AG04450 (cell line): ENCODE measurements at places on chromosomes 5 and 9. TPM values are rescaled to one million over a fixed set of nuclear protein-coding genes. Genes with fewer than 3 reads are reported as not detected.

ANXA1 gene
- polyA plus RNA-seq: 425 and 596 TPM in 2 replicates

ZCCHC7 gene
- 20.9 and 21.6 TPM in 2 replicates for polyA plus RNA-seq

RALGDS gene
- polyA plus RNA-seq: 19.1 and 25.4 TPM in 2 replicates

PCDHB3 gene
- 0.12 and 0.15 TPM in 2 replicates for polyA plus RNA-seq

PCDHGA6 gene
- polyA plus RNA-seq: 4.7 and 4.8 TPM in 2 replicates

KCNMB1 gene
- 0.01 TPM in 1 of 2 replicates, not detected in the other for polyA plus RNA-seq

PCDHA13 gene
- not detected in 2 replicates for polyA plus RNA-seq

F2R gene
- 289 and 324 TPM in 2 replicates for polyA plus RNA-seq

CARD6 gene
- polyA plus RNA-seq: 3.2 and 4.2 TPM in 2 replicates

MEIKIN gene
- not detected in 2 replicates for polyA plus RNA-seq

SCAI gene
- polyA plus RNA-seq: 11.9 and 13.9 TPM in 2 replicates

PCDHGA3 gene
- 0.92 and 1.2 TPM in 2 replicates for polyA plus RNA-seq

DAP gene
- 117 and 179 TPM in 2 replicates for polyA plus RNA-seq

TAF11L10 gene
- polyA plus RNA-seq: not detected in 2 replicates

SLC1A1 gene
- polyA plus RNA-seq: 0.45 and 0.55 TPM in 2 replicates

GPR107 gene
- 39.3 and 45.1 TPM in 2 replicates for polyA plus RNA-seq

RANBP17 gene
- 11.6 and 12.9 TPM in 2 replicates for polyA plus RNA-seq

MAMDC4 gene
- 0.63 and 0.86 TPM in 2 replicates for polyA plus RNA-seq

PCDHGA5 gene
- 1.4 and 1.8 TPM in 2 replicates for polyA plus RNA-seq

TMEM215 gene
- not detected in 2 replicates for polyA plus RNA-seq

IFNB1 gene
- polyA plus RNA-seq: not detected in 2 replicates

PRSS3 gene
- 0.64 and 0.81 TPM in 2 replicates for polyA plus RNA-seq

SPATA31D4 gene
- not detected in 2 replicates for polyA plus RNA-seq

CDC23 gene
- polyA plus RNA-seq: 30.4 and 38.1 TPM in 2 replicates

ELAVL2 gene
- polyA plus RNA-seq: 0.04 and 0.05 TPM in 2 replicates

IL4 gene
- polyA plus RNA-seq: not detected in 2 replicates

C9 gene
- polyA plus RNA-seq: 0.02 TPM in 1 of 2 replicates, not detected in the other

GMCL2 gene
- not detected in 2 replicates for polyA plus RNA-seq

FBP2 gene
- polyA plus RNA-seq: not detected in 2 replicates

PIP5KL1 gene
- 1.2 TPM in 2 replicates for polyA plus RNA-seq

BSPRY gene
- polyA plus RNA-seq: not detected in 2 replicates

DMRTA1 gene
- 0.05 and 0.07 TPM in 2 replicates for polyA plus RNA-seq

BAAT gene
- not detected in 2 replicates for polyA plus RNA-seq

NR2F1-AS1 gene
- polyA plus RNA-seq: 25.5 and 29.9 TPM in 2 replicates

C1QTNF2 gene
- polyA plus RNA-seq: 1.1 TPM in 2 replicates

FBLL1 gene
- polyA plus RNA-seq: 0.11 and 0.16 TPM in 2 replicates

PRDM9 gene
- polyA plus RNA-seq: not detected in 2 replicates

TSLP gene
- 9.4 and 12.9 TPM in 2 replicates for polyA plus RNA-seq

MORN5 gene
- polyA plus RNA-seq: not detected in 2 replicates

IL12B gene
- 0.02 TPM in 1 of 2 replicates, not detected in the other for polyA plus RNA-seq

OR2K2 gene
- polyA plus RNA-seq: not detected in 2 replicates

LYSMD3 gene
- 15.6 and 25.8 TPM in 2 replicates for polyA plus RNA-seq

DBH gene
- not detected in 2 replicates for polyA plus RNA-seq
